CD4-positive, alpha-beta T cell treated with Interferon alpha-2 for 1 hour (primary cell): ENCODE measurements at places on chromosomes 5 and 9.

GRCh38 chr5:90131383-90132133, 278.0 kb downstream of the CETN3 start:
- DNase-seq, result no peak

DNA sequence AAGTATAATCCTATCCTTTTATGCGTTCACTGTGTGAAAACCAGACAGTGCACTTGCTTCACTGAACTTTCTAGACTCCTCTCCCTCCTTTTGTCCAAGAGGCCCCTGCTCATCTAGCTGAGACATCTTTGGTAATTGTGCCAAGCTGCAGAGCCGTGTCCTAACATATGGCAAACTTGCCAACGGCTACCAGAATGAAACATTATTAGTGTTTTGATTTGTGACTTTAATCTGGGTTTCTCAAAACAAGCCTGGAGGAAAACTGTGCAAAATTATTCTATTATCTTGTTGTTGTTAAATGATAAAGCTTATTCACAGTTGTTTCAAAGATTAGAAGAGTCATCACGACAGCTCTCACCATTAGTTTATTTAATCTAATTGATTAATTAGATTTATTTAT, 79.0 kb upstream of the RETREG1 start:
- DNase-seq, result no peak

DNA sequence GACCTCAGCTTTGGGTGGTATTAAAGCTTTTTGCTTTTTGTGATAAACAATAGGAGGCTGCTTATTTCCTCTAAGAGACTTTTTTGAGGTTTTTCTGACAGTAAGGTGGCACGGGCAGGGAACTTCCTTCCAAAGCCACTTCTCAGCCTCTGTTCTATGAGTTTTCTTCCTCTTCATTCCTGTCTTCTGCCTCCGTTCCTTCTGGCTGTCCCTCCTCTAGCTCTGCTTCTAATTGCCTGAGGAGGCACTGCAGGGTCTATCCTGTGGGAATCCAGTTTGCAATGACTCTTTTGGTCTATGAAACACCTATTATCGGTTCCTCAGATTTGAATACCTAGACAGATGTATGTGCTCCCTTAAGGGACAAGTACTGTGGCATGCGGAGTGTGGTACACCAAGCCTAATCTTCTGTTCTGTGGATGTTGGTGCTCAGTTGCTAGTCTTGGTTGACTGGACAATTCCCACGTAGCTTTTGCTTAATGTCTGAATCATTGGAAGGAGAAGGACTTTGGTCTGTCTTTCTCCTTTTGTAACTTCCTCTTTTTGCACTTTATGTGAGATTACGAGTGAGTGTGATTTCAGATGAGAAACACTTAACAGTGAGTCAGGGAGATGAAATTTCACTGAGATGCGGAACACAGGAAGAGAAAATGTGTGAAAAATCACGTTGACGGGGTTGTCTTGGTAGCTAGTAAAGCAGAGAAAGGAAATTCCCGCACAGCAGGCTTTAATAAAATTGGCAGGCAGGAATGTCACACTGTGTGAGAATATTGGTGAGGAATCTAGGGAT, 305.2 kb downstream of the EFNA5 start:
- peak; percentile 22 for DNase-seq

DNA sequence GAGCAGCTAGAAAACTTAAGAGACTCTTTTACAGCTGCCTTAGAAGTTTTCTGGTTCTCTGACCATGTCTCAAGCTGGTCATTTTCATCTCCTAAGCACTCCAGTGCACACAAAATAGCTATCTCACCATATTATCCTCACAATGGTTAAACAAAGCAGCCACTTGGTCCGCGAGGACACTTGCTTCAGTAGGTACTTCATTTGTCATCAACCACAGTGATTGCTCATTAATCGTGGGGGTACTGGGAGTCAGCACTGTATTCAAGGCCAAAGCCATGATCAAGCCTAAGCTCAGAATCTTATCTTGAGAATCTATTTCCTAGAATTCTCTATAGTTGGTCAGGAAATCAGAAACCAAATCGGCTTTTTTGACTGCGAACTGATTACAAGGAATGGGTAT, 2.9 kb downstream of the ARL14EPL start:
- DNase-seq, result no peak

DNA sequence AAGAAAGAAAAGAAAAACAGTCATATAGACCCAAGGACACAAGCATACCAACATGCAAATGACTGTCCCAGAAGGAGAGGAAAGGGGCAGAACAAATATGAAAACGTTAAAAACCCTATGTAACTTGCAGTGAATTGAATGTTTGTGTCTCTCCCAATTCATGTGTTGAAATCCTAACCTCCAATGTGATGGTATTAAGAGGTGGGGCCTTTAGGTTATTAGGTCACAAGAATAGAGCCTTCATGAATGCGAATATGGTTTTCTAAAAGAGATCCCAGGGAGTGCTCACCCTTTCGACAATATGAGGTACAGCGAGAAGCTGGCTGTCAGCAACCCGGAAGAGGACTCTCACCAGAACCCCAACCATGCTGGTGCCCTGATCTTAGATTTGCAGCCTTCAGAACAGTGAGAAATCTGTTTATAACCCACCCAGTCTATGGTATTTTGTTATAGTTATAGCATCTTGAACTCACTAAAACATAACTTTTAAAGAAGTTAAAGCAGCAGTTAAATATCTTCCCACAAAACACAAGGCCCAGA, 14.0 kb downstream of the HNRNPAB start:
- DNase-seq, result no peak

DNA sequence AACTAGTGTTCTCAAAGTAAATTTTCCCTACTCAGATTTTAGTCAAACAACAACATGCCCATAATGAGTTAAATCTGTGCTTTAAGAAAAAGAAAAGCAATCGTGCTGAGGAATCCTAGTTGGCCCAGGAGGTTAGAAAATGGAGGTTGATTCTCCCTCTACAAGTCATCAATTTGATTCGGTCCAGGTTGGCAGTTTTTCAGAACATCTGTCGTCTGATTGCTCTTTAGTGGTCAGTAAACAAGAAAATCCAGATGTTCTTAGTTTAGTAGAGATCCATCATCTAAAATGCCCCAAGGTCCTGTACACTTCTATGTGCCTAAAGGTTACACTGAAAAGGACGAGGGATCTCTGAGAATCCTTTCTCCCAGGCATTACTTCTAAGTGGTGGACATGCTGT, 659.2 kb downstream of the MTRR start:
- DNase-seq, result no peak

DNA sequence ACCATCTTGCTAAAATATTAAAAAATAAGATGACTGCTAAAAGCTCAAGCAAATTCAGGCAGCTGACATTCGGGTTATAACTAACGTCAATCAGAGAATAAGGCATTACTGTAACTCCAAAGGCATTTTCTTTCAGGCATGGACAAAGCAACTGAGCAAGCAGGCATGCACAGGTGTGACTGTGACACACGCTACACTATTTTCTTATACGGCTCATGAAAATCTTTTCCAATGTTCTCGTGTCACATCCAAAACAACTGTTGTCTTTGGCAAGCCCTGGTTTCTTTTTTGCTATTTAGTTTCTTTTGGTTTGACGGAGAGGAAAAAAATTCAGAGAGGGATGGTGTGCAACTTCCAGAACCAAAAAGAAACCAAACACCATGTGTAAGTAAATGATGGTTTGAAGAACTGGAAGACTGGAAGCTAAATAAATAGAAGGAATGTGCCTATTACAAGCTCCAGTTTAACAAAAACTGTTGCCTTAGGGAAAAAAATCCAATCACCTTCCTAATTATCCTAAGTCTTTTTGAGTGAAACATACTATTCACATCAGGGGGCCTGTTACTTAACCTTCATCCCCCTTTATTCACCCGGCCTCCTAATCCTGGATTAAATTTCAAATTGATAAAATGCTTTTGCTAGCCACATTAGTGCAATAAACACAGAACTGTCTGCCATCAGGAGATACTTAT, 277.6 kb downstream of the PSAT1 start:
- no peak for DNase-seq

DNA sequence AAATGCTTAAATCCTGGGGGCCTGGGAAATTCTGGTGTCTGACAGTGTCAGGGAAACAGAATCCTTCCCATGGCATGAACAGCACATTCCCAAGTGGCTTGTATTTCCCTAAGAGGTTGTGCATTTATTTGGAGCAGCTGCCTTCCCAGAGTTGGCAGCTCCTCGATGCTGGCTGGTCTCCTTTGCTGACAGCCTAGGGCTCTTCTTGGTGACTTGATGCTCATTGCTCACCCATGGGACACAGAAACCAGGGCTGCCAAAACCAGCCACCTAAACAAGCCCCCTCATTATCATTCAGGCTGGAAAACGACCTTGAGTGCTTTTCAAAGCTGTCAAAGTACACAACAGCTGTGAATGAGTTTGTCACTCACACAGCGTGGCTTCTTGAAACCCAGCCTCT, 24.2 kb downstream of the ENHO start:
- no peak for DNase-seq

GRCh38 chr5:141695627-141696215, 13.7 kb upstream of the ARAP3 start:
- no peak for DNase-seq

DNA sequence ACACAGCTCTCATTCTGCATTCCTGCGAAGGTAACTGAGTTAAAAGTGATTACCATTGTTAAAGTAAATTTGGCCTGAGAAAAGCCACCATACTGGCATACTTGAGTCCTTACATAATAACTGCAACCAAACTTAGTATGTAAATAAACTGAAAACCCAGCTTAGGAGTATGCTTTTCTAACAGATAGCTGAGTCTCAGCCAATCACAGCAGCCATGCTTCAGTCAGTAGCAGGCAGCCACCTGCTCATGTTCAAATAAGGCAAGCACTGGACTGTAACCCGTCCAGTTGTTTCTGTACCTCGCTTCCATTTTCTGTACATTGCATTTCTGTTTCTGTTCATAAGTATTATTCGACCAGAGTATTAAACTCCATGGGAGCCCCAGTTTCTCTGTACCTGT, 58.6 kb downstream of the GCNT4 start:
- no peak for DNase-seq

DNA sequence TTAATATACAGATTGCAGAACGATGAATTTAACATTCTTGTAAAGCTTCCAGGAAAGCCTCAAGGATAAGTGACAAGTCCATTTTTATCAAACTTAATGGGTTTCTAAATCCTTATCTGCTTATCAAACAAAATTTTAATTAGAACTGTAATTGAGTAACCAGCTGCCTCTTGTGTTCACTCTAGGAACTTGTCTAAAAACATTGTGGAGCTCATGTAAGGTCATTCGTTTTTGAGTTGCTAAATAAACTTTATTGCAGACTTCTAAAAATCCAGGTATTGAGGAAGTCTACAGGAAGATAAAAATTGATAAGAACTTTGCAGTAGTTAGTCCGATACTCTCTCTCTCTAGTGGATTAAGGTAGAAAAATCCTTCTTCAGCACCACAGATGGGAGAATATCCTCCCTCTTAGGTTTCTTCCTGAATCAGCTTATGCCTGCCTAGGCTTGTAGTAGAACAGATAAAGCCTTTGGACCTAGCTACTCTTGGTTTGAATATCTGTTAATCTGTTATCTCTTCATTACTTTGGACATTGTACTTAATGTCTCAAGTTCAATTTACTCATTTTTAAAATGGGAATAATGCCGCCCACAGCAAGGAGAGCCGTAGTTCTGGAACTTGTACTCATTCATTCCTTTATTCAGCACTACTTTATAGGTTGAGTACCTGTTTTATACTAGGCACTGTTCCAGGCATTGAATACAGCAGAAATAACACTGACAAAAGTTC, 60.0 kb upstream of the DHFR start:
- no peak for DNase-seq

DNA sequence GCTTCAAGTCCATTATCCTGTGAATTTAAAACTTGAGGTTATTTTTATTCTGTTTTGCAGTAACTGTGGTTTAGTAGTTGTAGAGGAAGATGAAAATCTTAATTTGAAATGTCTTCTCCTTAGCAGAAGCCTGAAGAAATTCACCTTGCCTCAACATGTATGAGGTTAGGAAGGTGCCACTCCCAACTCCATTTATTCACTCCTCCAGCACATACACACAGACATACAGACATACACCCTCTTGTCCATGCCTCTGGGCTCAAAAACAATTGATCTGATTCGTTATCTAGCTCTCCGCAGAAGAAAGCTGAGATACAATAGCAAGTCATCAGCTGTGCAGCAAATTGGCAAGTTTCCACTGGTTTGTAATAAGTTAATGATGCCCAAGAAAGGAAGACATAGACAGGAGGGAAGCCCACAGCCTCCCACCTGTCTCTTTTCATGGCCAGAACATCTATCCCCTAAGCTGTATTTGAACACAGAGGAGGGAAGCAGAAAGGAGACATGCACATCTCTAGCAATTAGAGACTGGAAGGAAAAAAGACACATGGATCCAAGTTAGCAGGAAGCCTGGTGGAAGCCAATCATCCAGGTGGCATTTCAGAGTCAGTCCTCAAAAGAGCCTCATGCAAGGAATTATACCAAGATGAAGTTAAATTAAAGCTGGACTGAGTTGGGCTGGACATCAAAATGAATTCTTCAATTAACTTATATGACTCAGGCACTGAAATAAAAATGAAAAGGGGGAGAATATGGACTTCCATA, 257.9 kb downstream of the ASTN2 start:
- DNase-seq, result no peak

DNA sequence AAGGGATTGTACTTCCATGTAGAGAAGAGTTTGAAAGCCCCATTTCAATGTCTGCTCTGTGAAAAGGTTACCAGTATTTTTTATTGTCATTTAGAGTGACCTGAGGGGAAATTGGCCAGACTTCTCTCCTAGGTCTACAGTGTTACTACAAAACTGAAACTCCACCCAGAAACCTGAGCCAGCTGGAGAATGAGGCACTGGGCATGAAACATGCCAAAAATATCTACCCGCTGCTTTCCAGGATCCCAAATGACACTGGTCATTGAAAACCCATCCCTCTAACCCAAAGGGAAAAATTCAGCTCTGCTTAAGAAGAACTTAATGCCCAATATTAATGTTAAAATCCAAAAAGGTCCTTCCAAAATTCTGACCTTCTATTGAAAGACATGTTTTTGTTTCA, 99.2 kb upstream of the TRIM32 start:
- no peak for DNase-seq

GRCh38 chr9:35771075-35771433, 17.0 kb upstream of the MSMP start:
- no peak for DNase-seq

- no peak for DNase-seq
Measured at GRCh38 chr9:86352440-86353077, 1.7 kb downstream of the TUT7 start.

DNA sequence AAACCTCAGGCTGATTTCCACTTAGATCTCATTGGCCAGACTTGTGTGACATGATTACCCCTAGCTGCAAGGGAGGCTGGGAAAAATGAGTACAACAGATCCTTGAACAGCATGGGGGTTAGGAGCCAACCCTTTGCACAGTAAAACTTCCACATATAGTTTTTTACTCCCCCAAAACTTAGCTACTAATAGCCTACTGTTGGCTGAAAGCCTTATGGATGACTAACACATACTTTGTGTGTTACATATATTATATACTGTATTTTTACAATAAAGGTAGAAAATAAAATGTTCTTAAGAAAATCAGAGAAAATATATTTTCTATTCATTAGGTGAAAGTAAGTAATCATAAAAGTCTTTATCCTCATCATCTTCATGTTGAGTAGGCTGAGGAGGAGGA, 217.4 kb downstream of the NMUR2 start:
- DNase-seq, result no peak

GRCh38 chr5:14469551-14470377, 111.8 kb upstream of the OTULINL start:
- DNase-seq, result no peak
